GM06990 (cell line): ENCODE measurements at places on chromosomes 16 and 17.

GRCh38 chr17:47829870-47830269 lies 1.5 kb downstream of the MRPL10 start:
- no peak for DNase-seq

GRCh38 chr17:58066401-58066800 lies 16.8 kb upstream of the DYNLL2 start:
- no peak for DNase-seq

- no peak for DNase-seq
Measured at GRCh38 chr17:16258901-16259300, 41.9 kb downstream of the PIGL start.

DNA sequence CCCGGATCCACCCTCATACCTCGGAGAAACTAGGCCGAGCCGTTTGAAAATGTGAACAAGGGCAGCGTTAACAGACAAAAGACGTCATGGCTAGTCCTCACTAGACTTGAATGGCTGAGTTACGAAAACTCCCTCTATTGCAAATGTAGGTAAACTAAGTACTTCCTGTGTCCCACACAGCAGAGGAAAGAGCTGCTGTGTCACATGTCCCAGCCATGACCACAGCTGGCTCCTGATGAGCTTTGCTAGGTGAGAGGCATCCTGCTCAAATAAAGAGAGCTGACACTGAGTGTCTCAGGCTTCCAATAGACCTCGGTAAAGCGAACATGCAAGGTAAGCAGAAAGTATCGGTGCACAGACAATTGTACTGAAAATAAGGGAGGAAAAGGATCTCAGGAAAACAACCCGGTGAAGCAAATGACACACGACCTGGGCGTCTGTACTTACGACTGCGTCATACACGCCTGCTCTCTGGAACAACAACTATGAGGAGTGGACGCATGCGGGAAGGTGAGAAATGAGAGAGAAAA lies 26.0 kb downstream of the TMEM204 start:
- no peak for DNase-seq

DNA sequence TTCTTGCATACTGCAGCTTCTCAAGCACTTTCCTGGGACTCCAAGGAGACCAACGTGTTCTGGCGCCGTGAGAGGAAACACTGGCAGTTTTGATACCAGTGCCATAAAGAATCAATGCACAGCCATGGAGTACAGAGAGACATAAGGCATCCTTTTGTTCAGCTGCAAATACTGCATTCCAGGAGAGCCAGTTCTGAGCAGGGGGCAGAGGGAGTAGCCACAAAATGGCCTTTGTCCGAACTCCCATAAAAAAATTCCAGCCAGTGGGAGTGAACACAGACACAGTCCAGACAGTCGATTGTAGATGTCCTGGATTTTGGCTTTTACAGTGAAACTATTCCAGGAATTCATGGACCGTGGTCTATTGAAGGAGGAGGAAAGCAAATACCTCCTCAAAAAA lies 36.2 kb upstream of the TEKT3 start:
- DNase-seq = no peak

DNA sequence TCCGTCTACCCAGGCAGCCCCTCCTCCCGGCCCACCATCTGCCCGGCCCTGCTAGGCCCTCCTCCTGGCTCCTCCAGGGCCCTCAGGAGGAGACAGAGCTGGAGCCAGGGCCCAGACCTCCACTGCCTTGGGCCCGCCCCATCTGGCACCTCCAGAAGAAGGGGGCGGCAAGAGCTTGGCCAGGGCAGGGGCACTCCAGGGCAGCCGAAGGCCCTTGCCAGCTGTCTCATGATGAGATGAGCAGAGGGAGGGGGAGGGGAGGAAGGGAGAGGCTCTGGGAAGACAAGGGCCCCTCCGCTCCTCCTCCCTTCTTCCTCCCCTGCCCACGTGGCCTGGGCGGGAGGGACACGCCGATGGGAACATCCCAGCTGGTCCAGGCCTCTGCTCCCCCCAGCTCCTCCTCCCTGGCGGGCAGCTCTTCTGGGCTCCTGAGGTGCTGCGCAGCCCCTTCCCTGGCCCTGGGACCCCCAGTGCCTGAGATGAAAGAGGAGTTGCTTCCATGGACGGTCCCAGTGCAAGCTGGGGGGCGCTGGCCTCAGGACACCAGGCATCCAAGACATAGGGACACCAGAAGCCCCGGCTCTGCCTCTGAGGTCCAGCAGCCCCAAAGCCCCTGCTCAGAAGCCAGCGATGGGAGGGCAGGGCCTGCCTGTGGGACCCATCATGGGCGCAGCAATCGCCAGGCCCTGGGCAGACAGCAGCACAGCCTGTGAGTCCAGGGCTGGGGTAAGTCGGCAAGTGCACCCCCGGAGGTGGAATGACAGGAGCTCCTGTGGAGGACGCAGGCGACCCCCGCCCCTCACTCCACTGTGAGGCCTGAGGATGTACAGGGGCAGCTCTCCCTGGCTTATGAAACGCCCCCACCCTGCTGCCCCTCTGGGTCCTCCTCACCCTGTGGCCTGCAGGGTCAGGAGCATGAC lies 23.6 kb upstream of the ENPP7 start:
- DNase-seq = no peak

- no peak for DNase-seq
Measured at GRCh38 chr17:28370035-28370743, at the start of gene VTN. Gene VTN (minus strand): TSS chr17:28370307. CDS start chr17:28370203, 104 bp downstream.

- no peak for DNase-seq
Measured at GRCh38 chr16:72241930-72242329, 70.0 kb upstream of the PMFBP1 start.

GRCh38 chr17:75601057-75601987 lies 13.7 kb downstream of the MYO15B start:
- DNase-seq = no peak

DNA sequence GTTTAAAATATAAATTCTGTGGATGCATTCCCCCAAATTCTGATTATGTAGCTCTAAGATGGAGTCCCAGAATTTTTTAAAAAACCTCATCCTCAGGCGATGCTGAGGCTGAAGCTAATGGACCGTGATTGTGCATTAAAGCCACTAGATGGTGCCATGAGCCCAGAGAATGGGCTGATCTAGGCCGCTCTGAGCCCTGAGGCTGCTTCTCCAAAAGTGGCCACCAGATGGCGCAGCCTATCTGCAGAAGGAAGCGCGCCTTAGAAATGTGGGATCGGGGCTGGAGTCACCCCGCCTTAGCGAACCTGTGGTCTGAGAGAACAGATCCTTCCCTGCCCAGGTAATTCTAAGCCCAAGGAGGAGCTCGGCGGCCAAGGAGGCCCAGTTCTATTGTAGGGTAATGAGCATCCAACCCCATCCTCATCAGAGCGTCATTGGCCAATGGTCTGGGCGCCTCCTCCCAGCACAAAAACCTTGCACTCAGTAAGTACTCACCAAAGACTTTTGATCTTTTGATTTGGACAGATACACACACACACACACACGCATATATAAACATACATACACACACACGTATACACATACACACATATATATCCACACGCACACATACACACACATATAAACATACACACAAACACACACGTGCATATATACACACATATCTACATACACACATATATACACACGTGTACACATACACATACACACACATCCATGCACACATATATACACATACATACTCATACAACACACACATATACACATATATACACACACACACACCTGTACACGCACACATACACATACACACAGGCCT lies 13.7 kb upstream of the MMP2 start:
- peak; percentile 55 for DNase-seq

DNA sequence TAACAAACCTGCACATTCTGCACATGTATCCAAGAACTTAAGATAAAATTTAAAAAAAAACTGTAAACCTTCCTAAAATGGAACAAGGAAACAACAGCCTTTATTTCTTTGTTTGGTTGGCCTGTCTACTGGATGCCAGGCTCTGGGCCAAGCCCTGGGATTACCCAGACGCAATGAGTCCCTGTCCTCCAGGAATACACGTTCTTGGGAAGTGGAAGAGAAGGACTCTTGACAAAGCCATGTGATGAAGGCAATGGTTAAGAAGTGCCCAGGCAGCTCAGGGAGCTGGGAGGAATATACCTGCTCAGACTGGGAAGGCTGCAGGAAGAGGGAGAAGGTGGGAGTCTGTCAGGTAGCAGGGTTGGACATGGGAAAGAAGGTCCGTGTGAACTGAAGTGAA lies 115.4 kb downstream of the AXIN2 start:
- DNase-seq = no peak

GRCh38 chr16:85935974-85936760 lies 37.2 kb downstream of the IRF8 start:
- peak; percentile 82 for DNase-seq

DNA sequence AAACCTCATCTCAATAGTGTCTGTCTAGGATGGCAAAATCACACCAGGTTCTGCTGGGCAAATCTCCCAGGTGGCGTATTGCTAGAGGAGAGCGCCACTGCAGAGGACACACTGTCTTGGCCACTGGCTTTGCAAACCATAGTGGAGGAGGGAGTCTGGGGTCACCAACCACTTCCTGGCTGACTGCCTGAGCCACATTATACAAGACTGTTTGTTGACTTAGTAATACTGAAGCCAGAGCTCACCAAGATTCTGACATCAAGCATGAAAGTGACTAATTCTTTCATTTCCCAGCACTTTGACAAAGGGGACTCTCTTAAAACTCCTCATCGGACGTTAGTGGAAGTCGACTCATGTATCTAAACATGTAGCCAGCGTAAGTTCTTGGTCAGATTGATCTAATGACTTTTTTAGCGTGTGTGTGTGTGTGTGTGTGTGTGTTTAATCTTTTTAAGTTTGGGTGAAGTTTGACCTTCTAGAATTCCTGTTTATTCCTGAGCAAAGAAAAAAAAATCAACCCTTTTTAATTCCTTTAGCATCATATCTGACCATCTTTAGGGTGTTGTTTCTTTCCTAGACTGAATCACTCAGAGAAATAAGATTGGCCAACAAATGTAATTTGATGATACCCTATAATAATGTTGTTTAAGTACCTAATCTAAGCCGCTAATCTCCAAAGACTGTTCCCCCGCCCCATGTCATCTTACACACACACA lies 13.7 kb downstream of the PITPNC1 start:
- DNase-seq = peak; percentile 75

- DNase-seq = no peak
Measured at GRCh38 chr17:60947100-60947499, 269.4 kb downstream of the BCAS3 start.

- DNase-seq = no peak
Measured at GRCh38 chr16:66594739-66595138, 9.8 kb upstream of the CMTM3 start.

DNA sequence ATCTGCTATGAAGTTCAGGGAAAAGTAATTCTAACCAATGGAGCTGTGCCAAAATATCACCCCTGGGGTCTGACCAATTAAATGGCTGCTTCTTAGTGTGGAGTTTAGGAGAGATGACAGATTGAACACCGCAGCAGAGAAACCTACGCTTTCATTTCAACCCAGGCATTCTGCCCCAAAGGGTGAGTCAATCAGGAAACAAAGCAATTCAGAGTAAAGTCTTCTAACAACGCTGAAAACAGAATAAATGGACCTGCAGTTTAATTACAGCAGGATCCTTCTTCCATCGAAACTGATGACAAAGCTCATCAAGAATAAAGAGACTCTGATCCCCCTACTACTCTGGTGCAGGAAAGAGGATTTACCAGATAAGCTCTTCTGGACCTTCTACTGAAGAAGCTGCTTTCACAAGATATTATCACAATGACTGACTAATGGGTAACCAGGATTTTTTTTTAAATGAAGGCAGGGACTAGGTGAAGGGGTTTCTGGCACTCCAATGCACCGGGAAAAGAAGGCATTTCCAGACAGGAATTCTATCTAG lies 16.7 kb downstream of the RFFL start:
- peak; percentile 50 for DNase-seq

DNA sequence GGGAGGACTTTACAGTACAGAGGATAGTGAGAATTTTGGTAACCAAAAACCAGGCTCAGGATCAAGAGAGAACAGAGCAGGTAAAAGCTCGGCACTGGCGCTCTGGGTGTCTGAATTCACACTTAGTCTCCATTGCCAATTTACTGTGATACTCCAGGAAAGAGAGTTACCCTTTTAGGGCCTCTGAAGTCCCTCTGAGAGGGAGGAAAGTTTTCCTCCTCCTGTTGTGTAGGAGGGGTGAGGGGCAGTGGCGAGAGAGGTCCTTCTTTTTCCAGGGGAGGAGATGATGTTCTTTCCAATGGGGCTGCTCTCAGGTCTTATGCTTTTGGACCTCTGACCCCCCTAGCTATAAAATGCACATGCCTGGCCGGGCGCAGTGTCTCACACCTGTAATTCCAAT lies 5.4 kb upstream of the TNS4 start:
- DNase-seq = no peak

GRCh38 chr16:81655469-81656162 lies 123.5 kb upstream of the PLCG2 start:
- no peak for DNase-seq

GRCh38 chr16:66925322-66925840 lies at the start of gene RRAD:
Gene RRAD (minus strand): TSS chr16:66925535. CDS start chr16:66925179, 356 bp downstream.
- peak; percentile 41 for DNase-seq

GRCh38 chr17:41366070-41366469 lies 3.5 kb downstream of the KRT33B start:
- DNase-seq = no peak

DNA sequence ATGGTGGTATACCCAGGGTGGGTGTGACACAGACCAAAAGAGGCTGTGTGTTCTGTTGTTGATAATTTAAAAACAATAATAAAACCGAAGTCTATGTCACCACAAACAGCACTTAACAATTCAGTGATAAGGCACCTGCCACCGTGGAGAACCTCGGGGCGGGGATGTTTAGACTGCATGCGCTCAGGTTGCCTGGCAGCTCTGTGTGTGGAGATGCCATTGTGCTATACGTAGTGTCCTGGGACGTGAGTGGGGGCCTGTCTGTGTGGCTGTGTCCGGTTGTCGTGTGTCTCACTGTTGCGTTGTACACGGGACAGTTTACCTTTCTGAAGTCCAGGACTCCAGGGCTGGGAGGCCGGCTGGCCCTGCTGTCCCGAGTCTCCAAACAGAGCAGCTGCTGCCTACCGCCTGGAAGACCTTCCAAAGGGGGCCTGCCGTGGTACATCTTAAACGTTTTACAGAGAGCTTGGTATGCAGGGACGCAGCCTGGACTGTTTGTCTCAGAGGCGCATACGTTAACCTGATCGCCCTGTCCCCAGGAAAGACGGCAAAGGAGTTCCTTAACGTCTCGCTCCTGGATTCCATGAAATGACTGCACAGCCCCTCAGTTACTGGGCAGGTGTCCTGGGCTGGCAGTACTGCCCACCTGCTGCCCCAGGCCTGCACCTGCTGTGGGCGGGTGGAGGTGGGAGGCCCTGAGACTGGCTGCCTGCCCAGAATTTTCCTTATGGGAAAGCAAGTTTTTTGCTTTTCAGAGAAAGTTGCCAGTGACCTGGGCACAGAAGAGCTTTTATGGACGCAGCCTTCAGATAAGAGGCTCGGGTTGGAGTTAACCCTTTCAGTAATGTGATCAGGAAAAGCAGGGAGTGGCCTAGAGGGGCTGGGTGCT lies 19.0 kb downstream of the SPIRE2 start:
- DNase-seq = no peak

- no peak for DNase-seq
Measured at GRCh38 chr17:30236766-30237165, 1.3 kb upstream of the SLC6A4 start.

GRCh38 chr17:83160443-83161297 lies 81.3 kb downstream of the METRNL start:
- DNase-seq = no peak
